ENCODE measurements at places on chromosomes 3 and 15.

GRCh38 chr15:66937588-66937987 is 127.8 kb upstream of the SMAD3 start:
- DNase-seq = no peak

DNA sequence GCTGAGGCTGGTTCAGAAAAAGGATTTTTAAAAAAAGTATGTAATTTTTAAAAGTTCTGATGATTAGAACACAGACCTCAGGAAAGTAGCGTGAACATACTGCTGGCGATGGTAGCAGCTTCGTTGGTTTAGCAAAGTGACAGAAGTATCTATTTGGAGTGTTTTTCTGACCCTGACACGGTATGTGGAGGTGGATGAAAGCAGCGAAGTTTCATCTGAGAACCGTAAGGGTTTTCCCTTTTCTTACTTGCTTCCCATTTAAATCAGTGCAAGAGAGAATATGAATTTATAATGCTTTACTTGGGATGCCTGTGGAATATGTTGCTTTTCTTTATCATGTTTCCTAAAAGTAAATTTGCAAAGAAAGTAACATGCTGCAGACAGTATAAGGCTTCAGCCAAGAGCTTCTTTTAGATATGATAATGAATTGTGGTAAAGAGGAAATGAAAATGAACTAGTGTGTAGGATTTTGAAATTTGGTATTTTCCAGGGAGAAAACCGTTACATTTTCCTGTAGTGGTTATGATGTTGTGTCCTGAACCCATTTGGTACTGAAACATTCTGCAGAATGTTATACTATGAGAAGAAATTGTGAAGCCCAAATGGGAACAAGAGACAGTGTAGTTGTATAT is 3.9 kb downstream of the CHST2 start:
- DNase-seq = no peak

DNA sequence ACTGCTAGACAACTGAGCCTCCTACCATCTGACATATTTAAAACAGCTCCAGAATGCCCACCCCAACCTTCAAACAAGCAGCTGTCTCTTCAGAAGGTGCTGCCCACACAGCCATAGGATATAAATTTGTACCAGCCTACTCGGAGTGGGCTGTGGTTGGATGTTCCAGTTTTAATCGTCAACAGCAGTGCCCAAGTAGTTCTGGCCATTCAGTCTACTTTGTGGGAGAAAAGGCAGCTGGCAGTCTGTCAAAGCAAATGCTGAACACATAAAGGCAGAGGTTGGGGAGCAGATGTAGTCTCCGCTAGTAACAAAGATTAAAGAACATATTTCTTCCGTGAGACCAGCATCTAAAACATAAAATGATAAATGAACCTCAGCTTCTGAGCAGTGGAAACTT is 15.9 kb upstream of the ERC2 start:
- no peak for DNase-seq

GRCh38 chr3:12188681-12189287 is 30.1 kb upstream of the TIMP4 start:
- no peak for DNase-seq

DNA sequence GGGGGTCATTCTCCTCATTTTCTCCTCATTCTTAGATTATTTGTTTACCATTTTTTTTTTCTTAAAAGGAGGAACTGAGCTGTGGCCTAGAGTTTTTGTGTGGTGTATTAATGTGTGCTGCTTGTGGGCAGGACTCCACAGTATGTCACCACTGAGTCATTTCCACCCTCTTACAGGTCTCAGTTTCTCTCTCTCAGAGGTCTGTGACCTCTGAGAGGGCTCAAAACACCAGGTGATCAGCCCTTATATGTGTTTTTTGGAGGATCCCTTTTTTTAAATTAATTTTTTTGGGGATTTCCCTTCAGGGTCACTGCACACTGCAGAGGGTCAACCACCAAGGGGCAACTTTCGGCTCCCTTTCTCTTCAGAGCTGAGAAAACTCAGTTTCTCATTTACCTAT is 166.4 kb downstream of the SUCNR1 start:
- DNase-seq = no peak

DNA sequence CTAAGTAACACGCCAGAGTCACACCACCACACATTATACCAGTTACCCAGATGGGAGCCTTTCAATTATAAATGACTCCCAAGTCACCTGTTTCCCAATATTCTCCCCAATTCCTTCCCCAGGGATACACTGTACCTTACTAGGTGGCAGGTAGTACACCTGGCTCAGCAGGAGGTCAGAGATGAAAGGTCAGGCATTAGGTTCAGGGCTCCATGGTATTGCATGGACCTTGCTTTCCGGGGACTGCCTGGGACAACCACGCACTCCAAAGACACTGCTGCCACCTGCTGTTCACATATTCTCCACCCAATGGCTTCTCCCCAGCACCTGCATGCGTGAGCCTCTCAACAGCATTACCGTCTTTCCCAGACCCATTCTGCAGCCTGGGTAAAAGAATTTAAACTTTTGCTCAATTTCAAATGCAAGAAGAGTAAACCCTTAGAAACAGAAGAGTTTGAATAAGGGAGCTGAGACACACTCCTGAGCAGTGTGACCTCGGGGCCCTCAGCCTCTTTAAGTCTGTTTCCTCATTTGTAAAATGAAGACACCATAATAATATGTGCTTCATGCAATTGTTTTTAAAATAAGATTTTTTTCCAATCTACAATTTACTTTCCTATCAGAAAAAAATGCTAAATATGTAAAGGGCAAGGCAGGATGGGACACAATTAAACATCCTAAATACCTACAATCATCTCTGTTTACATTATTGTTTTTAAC is 28.0 kb upstream of the LACTB start:
- peak; percentile 77 for DNase-seq

GRCh38 chr3:194984622-194985021 is 286.3 kb downstream of the XXYLT1 start:
- DNase-seq = peak; percentile 1

GRCh38 chr15:49024840-49025239 is 21.4 kb downstream of the SECISBP2L start:
- DNase-seq = no peak

DNA sequence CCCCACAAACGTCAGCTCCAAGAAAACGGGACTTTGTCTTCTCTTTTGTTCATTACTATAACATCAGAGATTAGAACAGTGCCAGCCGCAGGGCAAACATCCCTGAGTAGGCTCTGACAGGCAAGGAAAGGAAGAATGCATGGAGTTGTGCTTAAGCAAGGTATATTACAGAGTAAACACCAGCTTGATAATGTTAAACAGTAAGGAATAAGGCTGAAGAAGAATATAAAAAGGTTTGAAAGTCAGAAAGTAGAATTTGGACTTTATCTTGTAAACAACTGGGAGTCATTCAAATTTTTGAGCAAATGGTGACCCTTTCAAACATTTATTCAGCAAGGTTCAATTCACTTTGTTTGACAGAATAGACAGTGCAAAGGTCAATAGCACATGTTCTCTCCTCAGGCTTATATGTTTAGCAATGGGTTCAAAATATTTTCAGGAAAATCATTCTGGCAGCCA is 11.0 kb downstream of the GABPB1 start:
- DNase-seq = no peak

GRCh38 chr15:71713191-71713809 is 97.1 kb upstream of the NR2E3 start:
- DNase-seq = no peak

- DNase-seq = no peak
These were observed 25.8 kb upstream of the RSL24D1 start for GRCh38 chr15:55222588-55222987.

DNA sequence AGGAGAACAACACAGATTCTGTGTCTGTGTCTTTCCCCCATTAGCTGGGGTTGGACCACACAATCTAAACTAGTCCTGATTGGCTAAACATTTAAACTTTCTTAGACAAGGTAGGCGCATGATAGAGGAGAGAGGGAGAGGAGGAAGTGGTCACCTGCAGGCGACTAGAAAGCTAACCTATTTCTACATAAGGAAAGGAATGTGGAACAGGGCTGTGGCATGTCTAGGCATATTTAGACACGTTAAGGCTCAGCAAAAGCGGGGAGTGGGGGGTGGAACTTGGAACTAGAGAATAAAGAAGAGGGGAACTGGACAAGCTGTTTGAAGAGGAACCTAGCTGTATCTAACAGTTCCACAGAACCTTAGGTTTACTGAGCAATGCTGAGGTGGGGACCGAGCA is 12.8 kb downstream of the LRRC28 start:
- no peak for DNase-seq

Data from activated CD4-positive, alpha-beta memory T cell treated with anti-CD3 and anti-CD28 coated beads, Interleukin-2, amount 10 ng/mL, durations not matched to agents 7 days and 5 days (primary cell).